ENCODE measurements at places on chromosomes 16 and 17. TPM values are rescaled to one million over a fixed set of nuclear protein-coding genes. Genes with fewer than 3 reads are reported as not detected.

The RDM1 gene
- 0.83 TPM for polyA plus RNA-seq

The TEX14 gene
- polyA plus RNA-seq: 6.9 TPM

The TBC1D16 gene
- 26.2 TPM for polyA plus RNA-seq

The ADGRG1 gene
- 14.9 TPM for polyA plus RNA-seq

The EEF2KMT gene
- polyA plus RNA-seq: 10.5 TPM

The FOXO3B gene
- polyA plus RNA-seq: 1.8 TPM

The FOXL1 gene
- 0.25 TPM for polyA plus RNA-seq

The SLC12A3 gene
- 0.13 TPM for polyA plus RNA-seq

GRCh38 chr16:14321542-14321941, 250.4 kb downstream of the MRTFB start:
- no peak for DNase-seq

DNA sequence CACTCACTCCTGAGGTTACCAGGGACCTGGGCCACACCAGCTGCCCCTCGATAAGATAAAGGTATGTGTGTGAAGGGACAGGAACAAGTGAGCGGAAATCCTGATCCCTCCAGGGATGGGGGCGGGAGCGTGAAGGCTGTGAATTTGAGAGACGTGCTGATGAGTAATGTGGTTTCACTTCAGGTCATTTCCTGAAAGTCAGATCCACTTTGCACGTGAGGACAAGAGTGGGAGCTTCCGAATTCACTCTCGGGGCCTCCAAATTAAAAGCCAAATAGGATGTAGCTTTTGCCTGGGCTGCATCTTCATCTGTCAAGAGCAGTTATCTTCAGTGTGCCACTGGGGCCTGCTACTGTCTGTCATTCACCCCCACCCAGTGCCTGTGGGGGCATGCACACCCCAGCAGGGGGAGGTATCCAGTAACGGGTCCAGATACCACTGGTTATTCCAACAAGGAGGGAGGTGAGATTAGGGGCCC, 87.4 kb upstream of the LHX1 start:
- no peak for DNase-seq

DNA sequence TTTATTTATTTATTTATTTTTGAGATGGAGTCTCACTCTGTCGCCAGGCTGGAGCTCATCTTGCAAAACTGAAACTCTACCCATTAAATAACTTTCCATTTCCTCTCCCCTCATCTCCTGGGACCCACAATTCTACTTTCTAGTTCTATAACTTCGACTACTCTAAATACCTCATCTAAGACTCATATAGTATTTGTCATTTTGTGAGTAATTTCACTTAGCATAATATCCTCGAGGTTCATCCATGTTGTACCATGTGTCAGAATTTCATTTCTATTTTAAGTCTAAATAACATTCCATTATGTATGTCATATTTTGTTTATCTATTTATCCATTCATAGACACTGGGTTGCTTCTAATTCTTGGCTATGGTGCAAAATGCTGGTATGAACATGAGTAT, 5.1 kb upstream of the NT5M start:
- DNase-seq: no peak

- no peak for DNase-seq
Observed at GRCh38 chr16:28561557-28562187, 8.0 kb downstream of the SGF29 start.

DNA sequence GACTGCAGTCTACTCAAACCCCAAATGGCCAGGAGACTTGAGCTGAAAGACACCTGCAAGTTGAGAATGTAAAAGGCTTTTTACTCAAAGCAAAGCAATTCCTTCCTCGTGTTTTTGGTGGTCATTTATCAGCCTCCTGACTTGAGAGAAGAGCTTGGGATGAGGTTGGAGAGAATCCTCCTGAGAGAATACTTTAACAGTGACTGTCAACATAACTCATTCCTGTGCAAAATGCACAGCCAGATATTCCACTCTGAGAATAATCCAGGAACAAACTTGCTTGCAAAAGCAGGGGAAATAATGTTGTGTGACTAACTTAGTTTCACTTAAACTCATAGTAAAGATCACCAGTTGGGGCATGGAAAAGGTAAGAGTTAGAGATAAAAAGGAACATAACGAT, 53.4 kb downstream of the SNTB2 start:
- DNase-seq: no peak

GRCh38 chr16:9138731-9139501, 47.5 kb downstream of the HAPSTR1 start:
- DNase-seq: peak; percentile 47

GRCh38 chr17:73341350-73342049, 29.7 kb upstream of the CDC42EP4 start:
- DNase-seq: no peak

- DNase-seq: no peak
Observed at GRCh38 chr16:48603647-48604376, 6.2 kb downstream of the N4BP1 start.

DNA sequence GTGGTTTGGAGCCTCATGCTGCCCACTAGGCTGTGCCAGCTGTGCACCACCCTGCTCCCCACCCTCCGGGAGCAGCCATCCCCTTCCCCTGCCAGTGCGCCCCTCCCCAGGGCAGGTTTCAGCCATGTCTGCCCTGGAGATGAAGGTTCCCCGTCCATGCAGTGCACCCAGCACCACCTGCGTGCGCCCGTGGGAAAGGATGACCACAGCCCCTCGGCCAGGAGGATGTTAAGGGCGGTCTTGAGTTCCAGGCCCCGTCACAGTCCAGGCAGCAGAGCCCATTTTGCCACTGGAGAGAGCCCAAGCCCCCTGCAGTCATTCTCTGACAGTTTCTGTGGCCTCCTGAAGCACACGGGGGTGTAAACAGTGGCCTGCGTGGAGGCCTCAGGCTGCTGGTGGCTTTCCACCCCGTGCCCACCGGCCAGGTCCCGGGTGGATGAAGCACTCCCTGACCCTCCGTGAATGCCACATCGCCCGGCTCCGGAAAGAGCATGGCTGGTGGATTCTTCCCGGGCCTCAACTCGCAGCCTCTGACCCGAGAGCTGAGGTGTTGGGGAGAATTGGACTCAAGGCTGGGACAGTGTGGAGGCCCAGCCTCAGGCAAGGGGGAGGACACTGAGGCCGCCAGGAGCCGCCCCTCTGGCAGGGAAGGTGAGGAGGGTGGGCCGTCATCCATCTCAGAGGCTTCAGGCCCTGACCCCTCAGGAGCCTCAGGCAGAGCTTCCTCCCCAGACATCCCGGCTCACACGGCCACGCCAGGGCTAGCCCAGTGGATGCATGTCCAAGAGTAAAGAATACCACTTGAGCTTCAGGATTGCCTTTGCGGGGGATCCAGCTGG, 69.7 kb upstream of the CHMP6 start:
- no peak for DNase-seq

GRCh38 chr17:16470265-16470664, 21.7 kb downstream of the LRRC75A start:
- DNase-seq: no peak

GRCh38 chr17:83086199-83086880, 6.9 kb downstream of the METRNL start:
- DNase-seq: no peak

DNA sequence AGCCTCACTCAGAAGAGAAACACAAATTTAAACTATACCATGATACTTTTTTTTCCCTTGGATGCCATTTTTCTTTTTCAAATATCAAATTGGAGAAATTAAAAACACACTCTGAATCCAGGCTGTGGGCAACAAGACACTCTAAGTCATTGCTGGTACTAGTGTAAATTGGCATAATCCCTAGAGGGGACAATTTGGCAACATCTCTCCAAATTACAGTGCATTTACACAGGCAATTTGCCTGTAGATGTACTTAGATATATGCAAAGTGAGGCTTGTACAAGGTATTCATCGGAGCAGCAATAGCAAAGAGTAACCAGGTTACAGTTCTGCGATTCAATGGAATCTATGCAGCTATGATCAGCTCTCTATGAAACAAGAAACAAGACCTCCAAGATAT, 6.7 kb upstream of the GUCY2D start:
- DNase-seq: no peak
